ENCODE measurements at places on chromosomes 6 and 20.

DNA sequence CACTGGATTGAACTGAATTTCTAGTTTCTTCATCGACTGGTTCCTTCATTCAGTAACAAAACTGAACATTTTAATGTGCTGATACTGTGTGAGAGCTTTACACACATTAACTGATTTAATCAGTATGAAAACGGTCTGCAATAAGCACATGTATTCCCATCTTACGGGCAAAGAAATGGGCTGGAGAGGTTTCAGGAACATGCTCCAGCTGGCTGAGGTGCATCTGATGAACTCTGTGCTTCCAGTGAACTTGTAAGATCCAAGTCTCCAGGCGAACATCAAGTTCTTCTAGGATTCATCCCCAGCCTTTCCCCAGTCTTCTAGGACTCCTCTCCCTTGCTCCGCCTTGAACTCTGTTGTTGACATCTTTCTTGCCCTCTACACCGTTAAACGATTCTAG is 220.7 kb upstream of the AGPAT4 start:
- no peak for DNase-seq

DNA sequence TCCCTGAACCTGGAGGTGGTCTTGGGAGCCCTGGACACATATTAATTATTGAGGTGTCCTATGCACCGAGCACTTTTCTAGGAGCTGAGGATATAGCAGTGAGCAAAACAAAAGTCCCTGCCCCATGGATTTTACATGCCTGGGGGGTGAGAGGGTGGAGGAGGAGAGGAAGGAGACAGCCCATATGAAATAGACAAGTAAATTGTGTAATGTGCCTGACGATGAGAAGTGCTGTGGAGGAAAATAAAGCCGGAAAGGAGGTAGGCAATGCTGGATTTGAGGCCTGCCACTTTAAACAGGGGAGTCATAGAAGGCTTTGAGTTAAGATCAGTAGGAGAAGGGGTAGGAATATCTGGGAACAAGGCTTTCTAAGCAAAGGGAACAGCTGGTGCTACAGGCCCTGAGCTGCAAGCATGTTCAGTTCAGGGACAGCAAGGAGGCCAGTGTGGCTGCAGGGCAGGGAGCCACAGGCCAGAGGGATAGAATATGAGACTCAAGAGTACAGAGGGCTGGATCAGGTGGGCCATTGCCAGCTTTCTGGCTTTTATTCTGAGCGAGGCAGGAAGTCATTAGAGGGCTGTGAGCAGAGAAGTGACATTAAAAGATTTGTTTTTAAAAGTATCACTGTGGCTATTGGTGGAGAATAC is 19.1 kb upstream of the MYLIP start:
- no peak for DNase-seq

GRCh38 chr20:35297155-35297554 is 4.9 kb upstream of the FAM83C start:
- DNase-seq, result no peak

DNA sequence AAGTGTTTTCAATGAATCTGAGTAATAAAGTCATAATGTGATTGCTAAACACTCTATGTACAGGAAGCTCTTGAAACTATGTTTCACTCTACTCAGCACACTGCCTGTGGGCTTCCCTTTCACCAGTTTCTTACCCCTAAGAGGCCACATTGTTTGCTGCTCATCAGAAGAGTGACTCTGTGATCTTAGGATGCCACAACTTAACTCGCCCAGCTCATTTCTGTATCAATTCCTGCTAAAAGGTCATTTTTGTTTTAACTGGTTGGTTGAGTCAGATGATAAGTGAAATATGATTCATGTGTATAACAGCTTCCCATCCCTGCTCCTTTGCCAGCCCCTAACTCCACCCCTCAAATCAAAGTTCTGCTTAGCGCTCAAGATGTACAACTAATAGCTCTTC is 9.8 kb upstream of the NDUFAF4 start:
- no peak for DNase-seq

GRCh38 chr6:134805168-134805567 is 144.7 kb downstream of the ALDH8A1 start:
- no peak for DNase-seq

- no peak for DNase-seq
Observed at GRCh38 chr20:61803915-61804751, 261.5 kb downstream of the TAF4 start.

DNA sequence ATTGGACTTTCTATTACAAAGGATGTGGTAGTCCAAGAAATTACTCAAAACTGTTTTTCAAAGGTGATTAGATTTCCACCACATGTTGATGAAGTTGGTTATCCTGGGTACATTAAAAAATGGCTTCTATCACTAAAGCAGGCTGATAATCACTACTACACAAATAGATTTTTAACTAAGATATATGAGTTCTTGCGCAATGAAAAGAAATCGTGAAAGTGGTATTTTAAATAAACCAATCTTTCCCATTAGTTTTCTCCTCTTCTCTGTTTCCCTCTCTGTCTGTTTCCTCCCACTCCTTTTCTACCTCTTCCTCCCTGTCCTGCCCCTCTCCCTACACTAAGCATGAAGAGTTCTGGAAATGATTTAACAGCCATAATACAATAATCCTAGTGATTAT is 487.9 kb upstream of the CITED2 start:
- no peak for DNase-seq

- DNase-seq, result no peak
Observed at GRCh38 chr20:20215976-20216727, 151.8 kb upstream of the INSM1 start.

- no peak for DNase-seq
Observed at GRCh38 chr6:13854716-13855250, 40.4 kb upstream of the MCUR1 start.

GRCh38 chr6:1597924-1598323 is 11.8 kb upstream of the FOXC1 start:
- DNase-seq, result no peak

DNA sequence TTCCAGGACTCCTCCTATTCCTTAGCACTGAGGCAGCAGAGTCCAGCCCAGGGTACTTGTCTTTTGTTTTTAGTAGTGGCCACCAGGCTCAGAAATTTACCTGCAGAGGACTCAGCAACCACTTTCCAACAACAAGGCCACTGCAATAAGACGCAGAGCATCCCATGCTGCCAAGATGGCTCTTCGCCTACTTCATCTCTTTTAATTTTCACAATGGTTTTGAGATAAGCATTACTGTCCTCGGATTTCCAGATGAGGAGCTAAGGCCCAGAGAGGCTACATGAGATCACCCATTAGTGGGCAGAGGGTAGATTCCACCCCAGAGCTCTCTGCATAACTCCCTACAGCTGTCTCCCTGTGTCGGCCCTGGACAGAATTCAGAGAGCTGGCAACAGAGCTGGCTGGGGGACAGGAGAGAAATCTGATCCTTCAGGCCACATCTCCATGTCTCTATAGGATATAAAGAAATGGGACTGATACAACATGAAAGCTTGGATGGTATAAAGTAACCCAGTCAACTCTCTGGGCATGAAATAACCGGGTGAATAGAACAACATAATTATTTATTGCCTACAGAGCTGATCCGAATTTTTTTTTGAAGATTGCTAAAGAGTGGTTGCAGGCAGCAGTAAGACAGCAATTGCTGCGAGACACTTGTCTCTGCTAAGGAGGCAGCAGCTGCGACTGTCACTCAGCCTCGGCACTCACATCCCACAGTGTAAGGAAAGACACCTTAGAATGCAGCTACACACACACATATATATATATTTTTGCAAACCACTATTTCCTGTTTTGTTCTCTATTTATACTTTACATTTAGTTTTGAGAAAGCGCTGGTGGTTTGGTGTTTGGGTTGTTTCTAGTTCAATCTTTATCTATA is 37.2 kb downstream of the SCML4 start:
- DNase-seq, result peak; percentile 7
